ENCODE measurements at places on chromosomes 7 and 10.

DNA sequence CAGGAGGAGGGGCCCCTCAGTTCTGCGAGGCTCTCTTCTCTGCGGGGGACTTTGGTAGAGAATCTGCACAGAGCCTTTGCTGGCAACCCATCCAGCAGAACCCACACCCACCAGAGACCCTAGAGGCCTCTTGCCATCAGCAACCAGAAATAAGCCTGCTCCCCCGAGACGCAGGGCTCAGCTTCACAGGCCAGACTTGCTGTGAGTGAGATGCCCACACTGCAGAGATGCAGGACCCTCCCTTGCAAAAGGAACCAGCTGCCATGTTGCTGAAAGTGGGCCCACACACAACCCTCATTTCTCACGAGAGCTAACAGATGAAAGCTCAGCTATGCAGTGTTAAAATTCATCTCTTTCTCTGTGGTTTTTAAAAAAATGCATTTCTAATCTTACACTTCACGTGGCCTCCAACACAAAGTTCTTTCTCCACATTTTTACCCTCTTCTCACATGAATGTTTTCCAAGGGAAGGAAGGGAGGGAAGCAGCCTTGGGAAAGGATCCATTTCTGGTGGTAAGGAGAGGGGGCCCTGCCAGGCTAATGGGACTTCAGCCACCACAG, 171.6 kb downstream of the CCDC3 start:
- no peak for DNase-seq

DNA sequence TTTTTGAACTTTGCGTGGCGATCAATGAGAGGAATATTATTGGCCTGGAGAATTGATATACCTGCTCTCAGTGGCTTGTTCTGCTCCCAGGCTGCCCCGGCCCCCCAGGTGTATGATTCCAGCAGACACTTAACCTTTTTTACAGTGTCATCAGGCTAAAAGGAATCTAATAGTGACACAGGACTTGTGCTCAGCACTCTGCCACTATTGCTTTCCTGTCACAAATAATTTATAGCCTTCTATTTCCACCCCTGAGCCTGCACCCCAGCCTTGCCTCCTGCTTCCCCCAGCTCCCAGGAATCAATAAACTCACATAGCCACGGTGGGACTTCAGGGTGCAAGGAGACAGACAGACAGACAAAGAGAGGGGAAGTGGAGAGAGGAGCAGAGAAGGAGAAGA, 28.3 kb downstream of the PAX2 start:
- DNase-seq = no peak

- no peak for DNase-seq
Observed at GRCh38 chr10:75755528-75755927, 324.1 kb downstream of the LRMDA start.

GRCh38 chr7:28083164-28083997, 97.2 kb downstream of the JAZF1 start:
- DNase-seq = no peak

- no peak for DNase-seq
Observed at GRCh38 chr7:85154282-85154937, 32.4 kb downstream of the SEMA3D start.

DNA sequence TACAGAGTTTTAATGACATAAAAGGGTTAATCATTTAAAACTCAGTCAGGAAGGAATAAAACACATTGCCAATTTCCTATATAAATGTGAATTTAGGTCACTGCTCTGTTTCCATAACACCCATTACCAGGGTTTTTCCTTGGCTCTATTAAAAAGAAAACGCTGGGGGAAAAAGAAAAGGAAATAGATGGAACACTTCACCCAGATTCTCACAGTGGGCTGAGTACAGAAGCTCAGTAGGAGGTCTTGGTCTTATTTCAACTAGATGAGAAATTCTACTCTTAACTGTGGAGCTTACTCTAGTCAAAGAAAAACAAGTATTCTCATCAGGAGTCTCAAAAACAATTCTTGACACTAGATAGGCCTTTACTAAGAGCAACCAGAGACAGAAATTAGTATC, 36.5 kb downstream of the GLUD1 start:
- DNase-seq = no peak

GRCh38 chr7:22116451-22117030, 170.8 kb upstream of the CDCA7L start:
- DNase-seq = no peak

DNA sequence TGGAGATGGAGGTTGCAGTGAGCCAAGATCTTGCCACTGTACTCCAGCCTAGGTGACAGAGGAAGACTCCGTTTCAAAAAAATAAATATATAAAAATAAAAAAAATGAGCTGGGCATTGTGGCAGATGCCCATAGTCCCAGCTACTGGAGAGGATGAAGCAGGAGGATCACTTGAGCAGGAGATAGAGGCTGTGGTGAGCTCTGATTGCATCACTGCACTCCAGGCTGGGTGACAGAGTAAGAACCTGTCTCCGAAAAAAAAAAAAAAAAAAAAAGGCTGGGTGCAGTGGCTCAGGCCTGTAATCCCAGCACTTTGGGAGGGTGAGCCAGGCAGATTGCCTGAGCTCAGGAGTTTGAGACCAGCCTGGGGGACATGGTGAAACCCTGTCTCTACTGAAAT, 11.8 kb downstream of the ZNF487 start:
- no peak for DNase-seq

- peak; percentile 62 for DNase-seq
Observed at GRCh38 chr10:15188603-15189002, 20.1 kb upstream of the NMT2 start.

DNA sequence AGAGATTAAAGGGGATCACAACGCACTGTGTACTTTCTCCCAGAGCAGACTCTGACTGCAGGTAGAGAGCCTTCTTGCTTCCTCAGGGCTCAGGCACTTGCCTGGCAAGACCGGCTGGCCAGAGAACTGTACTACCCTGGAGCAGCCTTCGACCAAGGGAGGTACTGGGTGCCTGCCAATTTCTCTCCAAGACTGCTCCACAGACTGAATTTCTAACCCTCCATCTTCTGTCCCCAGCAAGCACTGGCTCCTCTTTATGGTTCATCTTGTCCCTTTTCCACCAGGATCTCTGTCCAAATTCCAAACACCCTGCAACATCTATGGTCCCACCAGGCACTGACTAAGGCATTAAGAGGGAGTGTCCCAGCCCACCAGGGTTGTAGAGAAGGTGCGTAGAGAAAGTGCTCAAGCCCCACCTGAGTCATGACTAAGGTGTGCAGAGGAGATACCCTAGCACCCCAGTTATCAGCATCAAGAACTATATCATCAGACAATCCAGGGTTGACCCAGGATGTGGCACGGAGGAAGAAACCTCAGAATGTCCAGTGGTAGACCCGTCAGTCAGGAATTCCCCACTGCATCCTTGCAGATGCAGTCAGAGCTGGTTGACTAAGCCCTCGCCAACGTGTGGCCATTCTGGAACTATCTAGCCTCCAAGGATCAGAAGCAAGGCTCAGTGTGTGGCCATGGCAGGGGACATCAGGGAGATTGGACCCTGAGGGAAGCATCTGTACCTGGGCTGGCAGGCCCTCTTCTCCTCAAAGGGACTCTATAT, 60.9 kb upstream of the CAMK2B start:
- no peak for DNase-seq

DNA sequence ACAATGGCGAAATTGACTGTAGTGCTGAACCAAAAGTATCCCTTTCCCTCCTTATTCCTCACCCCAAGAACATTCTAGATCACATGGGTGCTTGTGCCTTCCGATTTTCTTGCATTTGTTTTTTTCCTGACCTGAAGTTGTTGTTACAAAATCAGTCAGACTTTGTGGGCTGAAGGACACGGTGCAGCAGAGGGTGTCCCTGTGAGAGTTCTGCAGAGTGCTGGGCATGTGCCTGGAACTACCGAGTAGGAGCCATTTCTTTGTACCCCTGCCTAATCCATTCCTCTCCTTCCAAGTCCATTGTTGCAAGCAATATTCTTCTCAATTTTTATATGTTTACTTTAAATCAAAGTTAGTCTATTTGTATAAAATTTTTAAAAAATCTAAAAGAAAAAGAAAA, 35.3 kb upstream of the GJD4 start:
- DNase-seq = no peak

DNA sequence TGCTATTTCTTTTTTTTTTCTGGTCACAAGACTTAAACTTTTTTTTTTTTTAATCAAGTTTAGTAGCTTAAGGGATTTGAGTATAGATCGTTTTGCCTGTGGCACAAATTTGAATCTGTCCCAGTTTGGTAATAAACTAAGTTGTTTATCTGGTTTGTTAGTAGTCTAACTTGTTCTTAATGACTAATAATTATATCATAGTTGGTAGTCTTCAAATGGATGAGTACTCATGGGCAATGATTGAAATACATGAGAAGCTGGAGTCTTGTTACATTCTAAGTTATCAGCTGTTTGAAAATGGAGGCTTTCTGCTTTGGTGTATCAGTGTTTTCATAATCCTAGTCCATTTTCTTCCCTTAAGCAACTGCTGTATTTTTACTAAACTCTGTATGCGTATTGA, 12.3 kb downstream of the BTAF1 start:
- DNase-seq = no peak
